BJ (cell line): ENCODE measurements at places on chromosomes 4 and X.

DNA sequence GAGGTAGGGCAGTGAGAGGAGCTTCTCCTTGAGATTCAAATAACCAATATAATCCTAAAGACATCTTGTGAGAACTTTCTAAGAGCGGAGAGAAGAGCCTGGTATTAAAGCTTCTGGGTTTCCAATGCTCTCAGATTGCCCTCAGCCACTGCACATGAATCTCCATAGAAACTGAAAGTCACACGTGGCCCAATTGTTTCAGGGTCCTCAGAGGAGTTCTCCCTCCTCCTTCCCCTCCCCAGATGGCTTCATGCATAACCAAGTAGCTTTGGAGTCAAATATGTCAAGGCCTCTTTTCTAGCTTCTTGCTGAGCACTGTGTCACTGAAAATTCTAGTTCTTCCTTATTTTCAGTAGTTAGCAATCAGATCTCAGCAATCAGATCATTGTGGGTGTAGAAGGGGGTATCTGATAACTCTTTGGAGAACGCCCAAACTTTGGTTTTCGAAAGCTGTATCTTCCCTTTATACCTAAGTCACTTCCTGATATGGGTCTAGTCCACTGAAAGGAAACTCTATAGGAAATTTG is 2.2 kb downstream of the BTK start:
- no peak for DNase-seq

GRCh38 chrX:79082899-79083298 is 61.6 kb upstream of the GPR174 start:
- no peak for DNase-seq

DNA sequence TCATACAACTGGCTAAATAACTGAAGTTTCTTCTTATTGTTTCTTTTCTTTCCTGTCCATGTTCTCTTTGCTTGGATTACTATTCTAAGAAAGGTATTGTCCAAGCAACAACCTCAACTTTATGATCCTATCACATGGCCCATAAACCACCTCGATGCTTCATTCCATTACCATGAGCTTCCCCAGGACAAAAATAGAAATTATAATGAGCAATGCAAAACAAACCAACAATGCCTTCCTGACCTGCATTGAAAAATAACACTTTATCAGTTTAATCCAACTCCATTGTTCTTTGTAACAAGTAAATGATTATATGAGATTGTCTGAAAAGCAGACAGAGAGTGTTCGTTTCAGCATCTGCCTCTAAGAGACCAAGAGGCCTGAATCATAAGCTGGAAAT is 148.8 kb downstream of the HS6ST2 start:
- no peak for DNase-seq

DNA sequence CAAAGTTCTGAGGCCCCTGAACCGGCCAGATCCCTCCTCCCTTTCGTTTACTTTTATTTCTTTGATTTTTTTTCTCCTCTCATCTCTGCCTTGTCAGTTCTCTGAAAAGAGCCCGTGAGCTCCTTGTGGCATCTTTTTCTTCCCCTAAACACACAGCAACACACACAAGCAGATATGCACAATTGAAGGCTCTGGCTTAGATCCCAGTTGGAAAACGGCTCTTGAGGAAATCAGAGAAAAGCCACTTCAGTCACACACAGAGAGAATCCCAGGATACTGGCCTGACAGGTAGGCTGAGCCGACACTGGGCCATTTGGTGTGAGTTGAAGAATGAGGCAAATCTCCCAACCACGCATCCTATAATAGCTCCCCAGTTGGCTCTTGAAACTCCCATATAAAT is 12.9 kb downstream of the DIPK2B start:
- no peak for DNase-seq

DNA sequence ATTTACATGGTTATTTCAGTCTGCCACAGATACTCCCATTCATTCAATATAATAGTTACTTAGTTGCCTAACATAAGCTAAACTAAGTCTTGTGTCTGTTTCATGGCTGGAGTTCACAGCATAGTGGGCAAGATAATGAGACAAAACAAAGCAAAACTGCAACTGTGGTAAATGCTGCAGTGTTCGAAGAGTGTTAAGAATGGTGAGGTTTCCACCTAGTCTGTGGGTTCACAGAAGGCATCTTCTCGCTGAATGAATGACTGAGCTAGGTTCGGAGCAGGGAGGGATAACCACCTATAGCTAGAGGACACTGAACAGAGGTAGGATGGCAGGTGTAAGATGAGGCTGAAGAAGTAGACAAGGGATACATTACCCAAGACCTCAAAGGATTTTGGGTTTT is 171.0 kb downstream of the FBXW7 start:
- DNase-seq = no peak

GRCh38 chr4:81195475-81195874 is 19.5 kb downstream of the PRKG2 start:
- no peak for DNase-seq

DNA sequence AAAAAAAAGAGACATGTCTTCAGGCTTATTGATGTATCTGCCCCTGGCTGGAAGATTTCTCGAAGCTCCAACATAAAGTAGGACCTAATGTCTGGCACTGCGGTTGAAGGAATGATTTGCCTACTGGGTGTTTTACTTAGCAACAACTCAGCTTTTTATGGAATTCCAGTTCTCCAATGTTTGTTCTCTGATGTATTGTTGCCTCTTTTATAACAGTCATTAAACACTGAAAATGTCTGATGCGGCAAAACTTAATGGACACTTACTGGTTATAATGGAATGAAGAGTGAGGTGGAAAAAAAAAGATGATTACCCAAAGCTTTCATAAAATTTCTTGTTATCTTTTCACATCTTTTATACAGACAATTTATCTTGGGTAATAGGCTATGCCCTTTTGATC is 75.6 kb upstream of the ZFP42 start:
- DNase-seq = no peak

- no peak for DNase-seq
Measured at GRCh38 chr4:152090543-152090942, 329.7 kb upstream of the GATB start.

DNA sequence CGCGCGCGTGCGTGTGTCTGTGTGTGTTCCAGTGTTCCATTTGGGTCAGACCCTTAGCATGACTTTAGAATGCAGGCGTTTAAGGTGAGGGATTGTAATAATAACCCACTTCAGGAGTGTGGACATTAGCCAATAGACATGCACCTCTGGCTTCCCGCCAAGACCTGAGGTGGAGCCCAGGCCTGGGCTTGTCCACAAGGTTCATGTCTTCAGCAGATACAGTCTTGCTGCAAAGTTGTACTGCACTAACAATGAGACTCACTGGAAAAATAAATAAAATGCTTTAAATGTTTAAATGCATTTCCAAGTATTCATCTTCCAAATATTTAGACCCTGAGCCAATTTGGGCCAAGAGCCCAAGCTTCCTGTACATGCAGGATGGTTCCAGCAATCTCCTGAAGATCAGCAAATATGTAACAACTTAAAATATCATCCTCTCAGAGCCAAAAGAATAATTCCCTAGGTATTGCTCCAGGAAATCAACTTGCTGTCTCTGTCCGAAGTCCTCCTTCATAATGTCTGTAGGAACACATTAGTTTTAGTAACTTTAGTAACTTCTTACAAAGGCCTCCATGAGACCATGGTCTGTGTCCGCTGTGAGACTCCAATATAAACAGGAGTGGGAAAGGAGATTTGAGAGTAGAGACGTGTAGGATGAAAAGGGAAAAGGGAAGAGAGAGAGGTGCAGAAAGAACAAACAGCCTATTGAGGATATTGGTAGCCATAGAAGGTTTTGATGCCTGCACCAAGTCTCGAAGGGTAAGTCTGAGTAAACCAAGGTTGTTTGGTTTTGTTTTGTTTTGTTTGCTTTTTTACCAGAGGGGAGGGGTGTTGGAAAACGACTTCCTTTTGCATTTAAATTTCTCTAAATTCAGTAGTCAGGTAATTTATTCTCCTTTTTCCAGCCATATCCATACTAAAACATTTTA is 98.5 kb upstream of the KLF3 start:
- peak; percentile 19 for DNase-seq

GRCh38 chrX:103418811-103419340 is 42.5 kb downstream of the BEX3 start:
- DNase-seq = no peak

DNA sequence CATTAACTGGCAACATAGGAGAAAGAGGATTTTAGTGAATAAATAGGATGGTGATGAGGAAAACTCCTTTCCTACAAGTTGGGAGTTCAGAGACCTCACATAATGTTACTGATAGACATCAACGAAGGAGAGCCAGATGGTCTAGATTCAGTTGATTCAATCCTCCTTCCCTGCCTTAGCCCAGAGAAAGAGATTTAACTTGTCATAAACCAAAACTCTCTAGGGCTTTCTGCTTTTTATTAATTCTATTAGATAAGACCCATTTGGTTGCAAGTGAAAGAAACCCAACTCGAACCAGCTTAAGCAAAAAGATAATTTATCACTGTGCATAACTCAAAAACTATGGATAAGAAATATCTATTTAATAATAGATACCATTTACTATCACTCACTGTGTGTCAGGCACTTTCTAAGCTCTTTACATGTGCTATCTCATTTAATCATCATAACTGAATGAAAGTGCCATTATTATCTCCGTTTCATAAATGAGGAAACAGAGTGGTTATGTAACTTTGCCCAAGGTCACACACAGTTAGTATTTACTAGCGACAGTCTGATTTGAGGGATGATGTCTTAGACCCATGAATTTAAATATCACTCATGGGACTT is 4.3 kb upstream of the UNC5C start:
- no peak for DNase-seq

- DNase-seq = no peak
Measured at GRCh38 chr4:162586266-162586665, 422.5 kb upstream of the FSTL5 start.

GRCh38 chr4:76435528-76436319 is 695 bp downstream of the SHROOM3 start:
- no peak for DNase-seq

DNA sequence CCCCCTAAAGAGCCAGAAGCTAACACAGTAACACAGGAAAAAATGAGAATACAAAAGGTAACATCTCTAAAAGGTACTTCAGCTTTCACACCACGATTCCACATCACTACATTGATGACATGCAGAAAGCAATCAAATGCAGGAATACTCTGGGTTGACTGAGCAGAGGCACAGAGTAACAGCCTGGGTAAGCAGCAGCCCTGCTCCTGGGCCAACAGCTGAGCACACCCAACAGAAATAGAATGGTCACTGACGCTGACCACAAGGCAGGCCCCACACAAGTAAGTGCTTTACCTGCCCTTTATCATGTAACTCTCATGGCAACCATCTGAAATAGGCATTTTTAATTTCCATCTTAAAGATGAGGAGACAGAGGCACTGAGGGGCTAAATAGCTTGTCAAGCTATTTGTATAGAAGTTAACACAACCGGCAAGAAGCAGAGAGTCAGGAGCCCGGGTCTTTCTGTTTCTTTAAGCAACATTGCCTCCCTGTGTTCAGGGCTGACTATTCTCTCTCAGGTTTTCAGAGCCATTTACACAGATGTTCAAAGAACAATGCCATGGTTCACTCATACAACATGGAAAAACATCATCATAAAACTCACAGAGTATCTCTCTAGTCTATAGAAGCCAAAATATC is 168.9 kb downstream of the ZNF674 start:
- DNase-seq = no peak

GRCh38 chr4:155875878-155876277 is 9.8 kb upstream of the ASIC5 start:
- no peak for DNase-seq

DNA sequence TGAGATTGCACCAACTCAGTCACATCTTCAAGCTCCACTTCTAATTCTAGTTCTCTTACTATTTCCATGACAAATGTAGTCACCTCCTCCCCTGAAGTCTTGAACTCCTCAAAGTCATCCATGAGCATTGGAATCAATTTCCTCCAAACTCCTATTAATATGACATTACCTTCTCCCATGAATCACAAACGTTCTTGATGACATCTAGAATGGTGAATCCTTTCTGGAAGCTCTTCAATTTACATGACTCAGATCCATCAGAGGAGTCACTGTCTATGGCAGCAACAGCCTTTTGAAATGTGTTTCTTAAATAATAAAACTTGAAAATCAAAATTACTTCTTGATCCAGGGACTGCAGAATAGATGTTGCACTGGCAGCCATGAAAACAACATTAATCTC is 34.5 kb downstream of the GALNTL6 start:
- no peak for DNase-seq
